NCI-H1436 (cell line): ENCODE measurements at places on chromosomes 16 and 17.

DNA sequence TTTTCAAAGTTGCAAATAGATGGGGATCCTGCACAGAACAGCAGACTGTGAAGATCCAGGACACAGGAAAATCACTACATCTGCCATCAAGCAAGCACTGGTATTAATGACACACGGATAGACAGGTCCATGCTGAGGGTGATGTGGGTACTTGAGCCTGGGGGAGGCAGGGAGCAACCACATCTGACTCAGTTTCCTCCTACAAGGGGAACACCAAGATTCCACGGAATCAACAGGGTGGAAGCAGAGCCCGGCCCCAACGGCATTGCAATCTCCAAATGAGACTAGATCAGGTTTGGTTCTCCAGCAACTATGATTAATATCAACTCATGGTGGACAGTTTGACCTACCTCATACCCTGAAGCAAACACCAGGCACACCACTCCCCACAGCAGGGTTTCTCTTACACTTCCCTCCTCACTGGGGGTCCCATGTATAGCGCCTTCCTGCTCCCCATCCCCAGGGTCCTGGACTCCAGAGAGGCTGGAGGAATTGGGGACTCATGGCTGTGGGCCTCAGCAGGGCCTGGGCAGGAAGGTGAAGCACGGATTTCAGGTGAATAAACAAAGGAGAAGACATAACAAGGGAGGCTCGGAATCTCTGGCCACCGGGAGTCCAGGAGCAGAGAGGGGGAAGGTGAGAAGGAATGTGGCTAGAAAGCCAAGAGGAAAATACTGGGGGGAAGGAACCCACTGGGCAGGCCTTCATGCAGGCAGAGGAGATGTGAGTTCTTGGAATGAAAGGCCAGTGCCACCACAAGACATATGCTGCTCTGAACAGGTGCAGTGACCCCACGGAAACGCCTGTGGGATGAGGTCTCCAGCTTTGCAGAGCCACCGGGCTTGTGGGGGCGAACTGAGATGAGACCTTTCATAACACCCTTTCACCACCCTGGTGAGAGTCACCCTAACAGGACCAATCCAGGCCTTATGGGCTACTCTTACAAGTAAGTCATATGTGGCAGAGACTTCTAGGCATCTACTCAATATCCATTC, 29.5 kb upstream of the PIK3R6 start:
- DNase-seq = no peak

GRCh38 chr16:19690196-19690595, 27.8 kb downstream of the KNOP1 start:
- DNase-seq = no peak

DNA sequence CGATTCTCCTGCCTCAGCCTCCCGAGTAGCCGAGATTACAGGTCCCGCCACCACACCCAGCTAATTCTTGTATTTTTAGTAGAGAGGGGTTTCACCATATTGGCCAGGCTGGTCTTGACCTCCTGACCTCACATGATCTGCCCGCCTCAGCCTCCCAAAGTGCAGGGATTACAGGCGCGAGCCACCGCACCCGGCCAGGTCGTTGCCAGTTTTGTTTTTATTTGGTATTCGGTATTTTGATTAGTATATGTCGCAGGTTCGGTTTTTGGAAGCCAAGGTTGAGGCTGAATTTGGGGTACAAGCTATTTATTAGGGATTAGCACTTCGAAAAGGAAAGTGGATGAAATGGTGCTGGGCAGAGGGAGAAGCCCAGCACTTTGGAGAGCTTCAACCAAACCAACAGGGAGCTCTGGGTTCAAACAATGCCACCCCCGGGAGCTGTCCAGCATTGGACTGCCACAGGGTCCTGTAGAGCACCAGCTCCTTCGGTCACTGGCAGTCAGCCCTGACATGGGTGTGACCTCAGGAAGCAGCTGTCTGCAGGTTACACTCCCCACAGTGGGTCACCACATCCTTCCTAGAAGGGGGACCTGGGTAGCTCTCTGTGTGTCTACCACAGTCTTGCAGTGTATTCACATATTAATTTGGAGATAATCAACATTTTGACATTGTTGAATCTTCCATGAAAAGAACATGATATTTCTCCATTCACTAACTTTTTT, 1.5 kb upstream of the CLEC10A start:
- DNase-seq = no peak

DNA sequence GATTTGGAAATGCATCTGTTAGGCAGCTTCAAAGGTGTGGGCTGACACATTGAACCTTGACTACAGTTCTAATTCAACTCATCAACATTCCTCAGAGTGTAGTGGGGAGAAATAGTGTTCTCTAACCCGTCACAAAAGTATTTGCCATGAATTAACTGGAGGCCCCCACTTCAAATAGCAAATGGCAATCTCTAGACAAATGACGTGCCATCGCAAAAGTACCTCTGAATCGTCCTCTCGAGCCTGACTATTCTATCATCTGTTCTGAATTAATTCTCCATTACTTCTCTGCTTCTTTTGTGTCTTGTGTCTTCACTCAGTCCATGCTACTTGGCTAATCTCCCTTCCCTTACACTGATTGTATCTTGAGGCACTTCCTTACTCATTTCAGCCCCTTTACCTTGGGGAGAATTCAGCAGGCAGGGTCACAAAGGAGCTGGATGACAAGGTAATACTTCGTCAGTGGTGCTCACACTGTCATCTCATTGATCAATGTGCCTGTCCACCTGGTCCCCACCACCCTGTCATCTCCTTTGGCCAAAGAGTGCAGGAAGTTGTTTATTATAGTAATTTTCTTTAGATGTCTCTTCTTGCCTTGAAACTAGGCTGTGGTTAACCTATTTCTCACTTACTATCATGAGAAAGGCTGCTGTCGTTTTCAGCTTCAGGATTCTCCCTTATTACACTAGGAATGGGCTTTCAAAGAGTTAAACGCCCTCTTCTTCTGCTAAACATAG, 108.4 kb downstream of the SYCE1L start:
- DNase-seq = no peak

DNA sequence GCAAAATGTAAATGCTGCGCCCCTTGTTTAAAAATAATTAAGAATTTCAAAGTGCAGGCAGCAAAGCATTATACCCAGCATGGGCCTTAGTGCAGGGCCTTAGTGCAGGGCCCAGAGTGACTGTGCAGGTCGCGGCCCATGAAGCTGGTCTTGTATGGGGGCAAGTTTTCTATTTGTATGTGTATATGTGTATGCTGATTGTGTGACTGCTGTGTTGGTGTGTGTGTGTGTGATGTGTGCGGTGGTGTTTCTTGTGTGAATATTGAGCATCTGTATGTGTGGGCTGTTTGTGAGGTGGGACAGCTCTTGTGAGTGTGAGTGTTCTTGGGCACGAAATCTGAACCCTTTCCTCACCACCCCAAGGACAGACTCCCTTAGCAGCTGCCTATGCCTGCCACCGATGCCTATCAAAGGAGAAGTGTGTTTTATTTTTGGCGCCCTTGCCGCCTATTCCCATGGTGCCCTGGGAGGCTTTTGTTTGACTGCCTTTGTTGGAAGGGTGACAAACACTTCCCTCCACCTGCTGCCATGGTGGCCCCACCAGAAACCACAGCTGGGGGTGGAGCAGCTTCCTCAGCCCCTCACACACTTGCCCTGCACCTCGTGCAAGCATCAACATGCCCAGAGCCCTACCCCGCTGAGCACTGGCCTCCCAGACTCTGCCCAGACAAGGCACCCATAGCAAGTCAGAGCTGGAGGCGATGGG, 18.0 kb downstream of the CCR7 start:
- peak; percentile 98 for DNase-seq

DNA sequence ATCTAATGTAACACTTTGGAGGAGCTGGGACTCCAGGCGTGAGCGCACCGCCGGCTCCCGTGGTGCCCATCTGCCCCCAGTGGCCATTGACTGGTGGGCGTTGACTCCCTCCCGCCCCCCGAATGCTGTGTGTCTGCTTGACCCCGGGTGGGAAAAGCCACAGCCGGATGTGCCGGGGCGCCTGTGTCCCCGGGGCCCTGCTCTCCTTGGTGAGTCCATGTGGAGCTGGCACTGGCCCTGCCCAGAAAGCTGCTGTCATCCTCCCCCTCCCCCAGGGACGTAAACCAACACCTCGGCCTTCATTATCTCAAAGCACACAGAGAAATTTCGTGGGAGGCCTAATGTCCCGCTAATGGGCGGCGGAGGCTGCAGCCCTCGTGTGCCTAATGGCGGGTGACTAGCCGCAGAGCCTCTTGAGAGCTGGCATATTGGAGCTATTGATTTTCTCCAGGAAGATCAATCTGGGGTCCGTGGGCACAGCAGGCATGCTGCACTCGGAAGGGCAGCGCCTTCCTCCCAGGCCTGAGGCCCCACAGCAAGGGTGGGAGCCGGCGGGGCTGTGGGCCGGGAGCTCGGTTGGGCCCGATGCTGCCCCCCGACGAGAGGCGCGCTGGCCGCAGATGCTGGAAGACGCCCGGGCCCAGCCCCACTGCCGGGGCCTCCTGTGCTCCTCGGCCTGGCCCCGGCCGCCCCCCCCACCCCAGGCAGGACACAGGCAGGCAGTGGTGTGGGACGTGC, 4.0 kb upstream of the PERCC1 start:
- peak; percentile 71 for DNase-seq

GRCh38 chr17:59370593-59371299, 39.3 kb downstream of the YPEL2 start:
- no peak for DNase-seq

- no peak for DNase-seq
These were observed 36.2 kb downstream of the CDRT4 start for GRCh38 chr17:15431196-15431595.

DNA sequence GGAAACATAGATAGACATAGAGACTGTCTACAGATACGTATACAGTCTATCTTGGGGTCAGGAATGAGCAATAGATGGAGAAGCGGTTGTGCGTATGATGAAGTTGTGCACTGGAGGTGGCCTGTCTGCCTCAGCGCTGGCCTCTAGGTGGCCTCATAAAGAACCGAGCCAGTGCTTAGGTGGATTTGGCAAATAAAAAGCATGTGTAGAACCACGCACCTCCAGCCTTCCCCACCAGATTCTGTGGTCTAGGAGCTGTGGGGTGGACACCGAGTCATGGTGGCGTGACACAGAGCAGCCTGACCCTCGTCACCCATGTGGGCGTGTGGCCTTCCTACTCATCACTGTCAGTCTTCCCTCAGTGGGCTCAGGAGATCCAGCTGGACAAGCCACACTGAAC, 34.0 kb downstream of the PGS1 start:
- DNase-seq = peak; percentile 36

DNA sequence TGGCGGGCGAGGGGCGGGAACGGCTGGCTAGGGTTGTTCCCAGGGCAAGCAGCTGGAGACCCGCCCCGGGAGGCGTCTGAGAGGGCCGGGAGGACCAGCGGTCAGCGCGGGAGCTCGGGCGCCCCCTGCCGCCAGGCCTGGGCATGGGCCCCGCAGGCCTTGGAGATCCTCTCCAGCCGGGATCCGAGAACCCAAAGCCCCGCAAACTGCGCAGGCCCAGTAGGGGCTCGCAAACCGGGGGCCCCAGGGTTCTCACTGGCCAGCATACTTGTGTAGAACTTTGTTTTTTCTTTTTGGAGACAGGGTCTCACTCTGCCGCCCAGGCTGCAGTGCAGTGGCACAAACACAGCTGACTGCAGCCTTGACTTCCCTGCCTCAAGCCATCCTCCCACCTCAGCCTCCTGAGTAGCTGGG, 20.8 kb upstream of the ZNF423 start:
- no peak for DNase-seq

DNA sequence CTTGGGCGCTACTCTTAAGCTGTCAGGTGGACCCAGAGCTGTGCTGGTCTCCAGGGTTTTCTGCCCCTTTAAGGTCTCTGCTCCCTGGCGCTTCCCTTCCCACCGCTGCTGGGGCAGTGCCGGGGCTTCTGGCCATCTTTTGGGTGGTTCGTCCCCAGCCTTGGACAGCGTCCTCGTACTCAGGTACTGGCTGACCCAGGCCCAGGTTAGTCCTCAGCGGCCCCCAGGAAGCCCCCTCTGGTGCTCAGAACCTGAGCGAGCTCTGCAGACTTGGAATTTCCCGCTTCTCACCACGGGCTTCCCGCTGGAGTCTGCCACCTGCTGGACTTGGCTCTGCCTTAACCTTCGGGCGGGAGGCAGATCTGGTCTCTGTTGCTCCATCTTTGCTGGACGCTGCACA, 94.1 kb upstream of the ZNF750 start:
- no peak for DNase-seq

GRCh38 chr16:75318737-75319136, 67.3 kb upstream of the BCAR1 start:
- no peak for DNase-seq

- no peak for DNase-seq
These were observed 6.5 kb downstream of the EIF1 start for GRCh38 chr17:41695134-41695661.

DNA sequence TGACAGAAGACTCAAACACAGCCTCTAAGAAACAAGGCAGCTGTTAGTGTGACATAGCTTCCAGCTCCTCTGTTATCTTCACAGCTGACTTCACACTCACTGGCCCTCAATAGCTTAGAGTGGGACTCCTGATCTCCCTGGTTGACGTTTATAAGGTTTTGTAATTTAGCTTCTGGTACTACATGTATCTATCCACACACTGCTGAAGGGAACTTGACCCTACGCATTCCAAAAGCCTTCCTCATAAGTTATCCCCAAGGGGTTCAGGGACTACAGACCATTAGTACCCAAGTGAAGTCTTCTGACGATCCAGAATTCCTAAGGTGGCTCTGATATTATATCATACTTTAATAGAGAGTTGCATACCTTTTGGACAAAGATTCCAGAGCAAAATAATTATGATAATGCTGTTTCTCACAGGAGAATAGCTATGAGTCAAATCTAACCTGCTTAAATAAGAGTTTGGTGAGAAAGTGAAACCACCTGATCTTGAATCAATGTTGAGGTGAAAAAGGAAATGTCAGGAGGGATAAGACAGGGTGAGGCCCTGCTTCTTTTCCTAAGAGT, 14.5 kb downstream of the ACACA start:
- no peak for DNase-seq

GRCh38 chr17:3961564-3962047, 2.6 kb downstream of the ATP2A3 start:
- no peak for DNase-seq

- no peak for DNase-seq
These were observed at the start of gene MILR1 for GRCh38 chr17:64448665-64449512. MILR1 (plus strand) TSS chr17:64449115; CDS start chr17:64449169, 54 bp downstream.

GRCh38 chr17:65423346-65424140, 137.9 kb downstream of the AXIN2 start:
- DNase-seq = no peak

DNA sequence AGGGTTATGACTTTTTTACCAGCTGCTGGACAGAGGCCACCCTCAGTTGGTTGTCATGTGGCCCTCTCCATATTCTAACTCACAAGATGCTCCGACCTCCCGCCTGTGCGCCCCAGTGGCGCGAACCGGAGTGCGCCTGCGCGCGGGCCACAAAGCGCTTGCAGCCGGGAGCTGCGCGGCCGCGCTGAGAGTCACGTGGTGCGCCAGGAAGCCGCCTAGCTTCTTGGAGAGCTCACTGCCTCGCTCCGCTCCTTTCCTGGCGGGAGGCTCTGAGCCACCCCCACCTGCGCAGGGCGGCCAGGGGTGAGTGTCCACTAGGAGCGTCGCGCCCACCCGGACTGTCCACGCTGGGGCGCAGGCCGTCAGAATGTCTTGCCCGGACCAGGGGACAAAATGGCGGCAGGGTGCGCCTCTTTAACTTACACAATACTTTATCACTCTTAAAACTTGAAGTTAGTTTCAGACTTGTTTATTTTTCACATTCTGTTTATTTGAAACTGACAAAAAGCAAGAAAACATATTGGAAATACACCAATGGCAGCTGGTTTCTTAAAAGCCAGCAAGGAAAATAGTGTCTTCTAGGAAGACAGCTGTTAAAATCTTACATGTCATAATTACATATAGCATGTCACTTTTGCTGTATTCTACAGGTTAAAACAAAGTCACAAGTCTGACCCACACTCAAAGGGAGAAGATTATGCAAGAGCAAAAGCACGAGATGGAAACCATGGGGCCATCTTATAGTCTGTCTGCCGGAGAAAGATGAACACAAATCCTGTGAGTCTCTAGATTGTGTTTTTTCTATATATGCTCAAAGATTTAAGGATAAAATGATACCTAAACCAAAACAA, 357.9 kb downstream of the CNTNAP4 start:
- DNase-seq = no peak
